ENCODE measurements at places on chromosomes 13 and 19.

GRCh38 chr13:50509771-50510441 lies 333.6 kb downstream of the DLEU7 start:
- no peak for DNase-seq

DNA sequence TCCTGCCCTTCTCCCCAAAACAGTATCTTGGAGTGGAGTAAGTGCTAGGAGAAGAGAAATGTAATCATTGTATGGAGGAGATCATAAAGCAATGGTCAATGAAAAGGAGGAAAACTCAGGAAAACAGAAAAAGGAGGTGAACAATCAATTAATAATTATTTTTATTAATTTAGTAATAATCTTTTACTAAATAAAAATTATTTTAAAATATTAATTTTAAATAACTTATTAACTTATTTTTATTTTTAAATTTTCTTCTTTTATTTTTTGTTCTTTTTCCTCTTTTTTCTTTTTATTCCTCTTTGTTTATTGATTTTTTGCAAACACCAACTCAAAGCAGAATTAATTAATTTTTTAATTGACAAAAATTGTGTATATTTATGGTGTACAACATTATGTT lies 80.3 kb downstream of the TNFSF11 start:
- no peak for DNase-seq

DNA sequence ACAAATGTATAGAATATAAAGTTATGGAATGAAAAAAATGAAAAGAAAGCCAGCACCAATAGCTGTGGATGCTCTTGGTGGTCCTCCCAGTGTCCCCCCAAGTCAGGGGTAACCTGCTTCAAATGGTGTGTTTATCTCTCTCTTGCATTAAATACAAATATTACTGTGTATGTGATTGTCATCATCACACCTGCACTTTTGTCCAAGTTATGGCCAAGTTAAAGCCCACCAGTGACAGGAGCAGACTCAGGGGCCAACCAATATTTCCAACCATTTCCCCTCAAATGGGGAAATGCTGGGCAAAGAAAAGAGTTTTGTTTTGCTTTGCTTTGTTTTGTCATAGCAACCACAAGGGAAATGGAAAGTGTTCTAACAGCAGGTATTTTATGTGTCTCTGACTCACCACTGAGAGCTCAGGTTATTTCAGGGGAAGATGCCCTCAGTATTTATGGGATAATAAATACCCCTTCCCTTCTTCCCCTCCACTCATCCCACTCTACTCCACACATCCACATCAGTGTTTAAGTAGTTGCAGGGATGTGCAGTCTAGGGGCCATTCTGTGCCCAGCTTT lies 133.6 kb downstream of the COL4A1 start:
- DNase-seq, result peak; percentile 31

DNA sequence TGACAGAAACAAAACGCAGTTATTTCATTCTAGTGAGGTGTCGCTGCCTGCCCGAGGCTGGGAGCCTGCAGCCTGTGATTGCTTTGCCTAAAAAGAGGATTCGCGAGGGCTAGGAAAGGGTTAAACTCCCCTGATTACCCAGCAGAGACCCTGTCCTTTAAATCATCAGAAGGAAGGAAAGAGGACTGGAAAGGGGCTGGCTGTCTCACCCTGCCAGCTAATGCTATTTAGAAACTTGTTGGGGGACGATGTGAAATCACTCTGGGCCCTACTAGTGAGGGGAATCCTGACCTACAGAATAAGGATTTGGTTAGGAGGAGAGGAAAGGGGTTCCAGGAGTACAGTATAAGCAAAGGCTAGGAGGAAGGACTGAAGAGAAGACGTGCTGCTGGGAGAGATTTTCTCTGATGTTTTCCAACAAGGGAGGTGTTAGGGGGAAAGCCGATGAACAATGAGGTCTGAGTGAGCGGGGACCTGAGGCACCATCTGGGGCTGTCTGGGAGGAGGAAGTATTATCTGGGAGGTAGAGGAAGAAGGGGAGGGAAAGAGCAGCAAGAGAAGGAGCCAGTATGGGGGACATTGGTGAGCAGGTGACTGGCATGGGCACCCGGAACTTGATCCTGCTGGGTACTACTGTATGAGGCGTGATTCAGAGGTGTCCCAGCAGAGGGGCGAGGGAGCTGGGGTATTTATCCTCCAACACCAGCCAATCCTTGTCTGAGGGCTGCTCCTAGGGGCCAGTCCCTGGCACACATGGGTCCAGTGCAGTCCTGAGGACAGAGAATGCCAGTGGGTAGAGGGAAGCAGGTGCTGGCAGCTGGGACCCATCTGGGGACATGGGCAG lies 55.7 kb upstream of the PTPRS start:
- no peak for DNase-seq

GRCh38 chr13:21077788-21078353 lies 16.5 kb upstream of the LATS2 start:
- no peak for DNase-seq

DNA sequence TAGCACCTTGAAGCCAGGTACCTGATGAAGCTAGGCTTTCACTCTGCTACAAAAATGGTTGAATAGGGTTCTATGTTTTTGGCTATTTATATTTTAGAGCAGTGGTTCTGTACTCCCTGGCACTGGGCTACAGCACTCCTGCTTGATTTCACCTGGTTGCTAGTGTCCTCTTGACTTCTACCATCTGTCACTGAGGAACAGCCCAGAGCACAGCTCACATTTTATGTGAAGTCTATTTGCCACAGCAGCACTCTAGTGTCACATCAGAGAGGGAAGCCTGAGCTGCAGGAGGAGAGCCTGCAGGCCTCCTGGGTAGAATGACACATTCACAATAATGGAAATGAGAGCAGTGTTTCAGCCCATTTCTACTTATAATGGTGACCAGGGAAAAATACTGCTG lies 184.2 kb downstream of the ZNF486 start:
- DNase-seq, result no peak

GRCh38 chr19:50921426-50922316 lies 10.5 kb upstream of the KLK4 start:
- DNase-seq, result no peak

GRCh38 chr19:46144756-46145155 lies 3.3 kb upstream of the IGFL2 start:
- no peak for DNase-seq

- peak; percentile 81 for DNase-seq
Observed at GRCh38 chr13:43058318-43058674, 34.9 kb downstream of the DNAJC15 start.

DNA sequence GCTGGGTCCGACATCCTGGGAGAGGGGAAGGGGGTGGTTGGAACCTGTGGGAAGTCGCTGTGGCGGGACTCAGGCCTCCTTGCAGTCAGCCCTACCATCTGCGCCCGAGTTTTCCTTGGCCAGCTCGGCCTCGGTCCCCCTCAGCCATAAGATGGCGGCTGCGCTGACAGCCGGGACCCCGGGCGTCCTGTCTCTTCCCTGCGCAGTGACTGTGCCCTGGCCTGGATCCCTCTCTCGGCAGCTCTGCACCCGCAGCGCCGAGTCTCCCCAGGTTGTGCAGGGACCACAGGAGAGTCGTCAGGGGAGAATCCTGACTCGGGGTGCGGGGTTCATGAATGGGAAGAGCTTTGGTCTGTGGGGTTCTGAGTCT lies 345 bp downstream of the ZNF257 start:
- no peak for DNase-seq

DNA sequence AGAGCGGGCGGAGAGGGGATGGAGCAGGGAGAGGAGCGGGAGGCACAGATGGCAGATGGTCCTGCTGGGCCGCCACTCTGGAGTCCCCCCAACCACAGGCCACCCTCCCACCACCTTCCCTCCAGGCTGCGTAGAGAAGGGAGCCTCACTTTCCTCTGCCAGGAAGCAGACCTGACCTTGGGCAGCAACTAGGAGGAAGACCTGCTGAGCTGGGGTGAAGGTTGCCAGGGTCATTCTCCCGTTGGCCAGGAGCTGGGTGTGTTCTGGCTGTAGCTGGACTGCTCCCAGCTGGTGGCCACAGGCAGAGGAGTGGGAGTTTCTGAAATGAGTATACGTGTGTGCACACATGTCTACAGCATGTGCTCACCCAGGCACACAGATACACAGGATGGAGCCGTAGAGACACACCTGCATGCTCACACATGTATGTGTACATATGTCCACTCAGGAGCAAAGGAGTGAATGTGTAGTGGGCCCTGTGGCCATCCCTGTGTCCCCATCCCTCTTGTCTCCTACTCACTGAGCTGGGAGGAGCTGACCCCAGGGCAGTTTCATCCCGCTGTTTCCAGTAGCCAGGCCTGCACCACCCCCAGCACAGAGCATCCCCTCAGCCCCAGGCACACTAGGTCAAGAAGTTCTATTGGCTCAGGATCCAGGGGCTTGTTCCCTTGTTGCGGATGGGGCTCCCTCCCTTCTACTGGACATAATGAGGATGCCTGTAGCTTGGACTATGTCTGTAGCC lies 53.0 kb downstream of the CHST8 start:
- DNase-seq, result no peak
